ENCODE measurements at places on chromosomes 3 and 15.

DNA sequence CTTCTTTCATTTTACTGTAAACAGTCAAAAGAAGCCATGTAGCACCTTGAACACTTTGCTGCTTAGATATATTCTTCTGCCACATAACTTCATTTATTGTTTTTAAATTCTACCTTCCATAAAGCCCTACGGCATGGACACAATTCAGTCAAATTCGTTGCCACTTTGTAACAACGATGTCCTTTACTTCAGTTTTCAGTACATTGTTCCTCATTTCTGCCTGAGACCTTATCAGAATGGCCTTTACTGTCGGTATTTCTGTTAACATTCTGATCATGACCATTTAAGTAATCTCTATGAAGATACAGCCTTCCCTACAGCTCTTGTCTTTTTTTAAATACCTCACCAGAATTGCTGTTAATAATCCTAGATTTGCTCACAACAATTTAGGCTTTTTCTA is 466.9 kb downstream of the NAALADL2 start:
- DNase-seq: no peak

- no peak for DNase-seq
Measured at GRCh38 chr15:68464448-68465090, 32.6 kb upstream of the ITGA11 start.

GRCh38 chr3:28950614-28951013 is 330.3 kb upstream of the RBMS3 start:
- DNase-seq: no peak

DNA sequence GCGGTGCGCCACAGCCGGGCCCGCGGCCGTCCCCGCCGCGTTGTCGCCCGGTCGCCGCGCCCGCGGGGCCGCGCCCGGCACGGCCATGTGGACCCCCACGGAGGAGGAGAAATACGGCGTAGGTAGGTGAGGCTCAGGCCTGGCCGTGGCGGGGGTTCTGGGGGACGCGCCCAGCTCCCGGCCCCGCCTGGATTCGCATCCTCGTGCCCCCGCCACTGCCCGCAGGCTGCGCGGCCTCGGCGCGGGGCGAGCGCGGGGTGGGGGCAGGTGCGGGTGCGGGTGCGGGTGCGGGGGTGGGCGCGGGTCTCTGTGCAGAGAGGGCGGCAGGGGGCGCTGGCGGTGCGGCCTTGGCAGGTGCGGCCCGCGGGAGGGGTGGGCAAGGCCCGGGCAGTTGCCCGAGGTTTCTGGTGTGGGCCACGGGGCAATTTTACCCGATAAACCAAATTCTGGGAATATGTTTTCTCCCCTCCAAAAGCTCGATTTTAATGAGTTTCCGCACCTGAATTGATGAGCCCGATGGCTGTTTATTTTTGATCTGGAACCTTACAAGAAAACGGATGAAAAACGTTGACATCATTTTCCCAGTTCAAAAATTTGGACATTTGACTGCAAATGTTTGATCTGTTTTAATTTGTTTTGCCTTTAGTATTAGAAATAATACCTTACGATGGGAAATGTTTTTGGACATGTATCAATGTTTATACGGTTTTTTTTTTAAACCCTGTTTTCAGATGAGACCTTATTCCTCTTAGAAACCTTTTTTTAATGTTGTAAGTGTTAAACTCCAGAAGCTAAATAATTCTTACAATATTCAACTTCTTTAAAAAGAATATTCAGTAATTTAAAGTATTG is 678 bp downstream of the DOCK3 start:
- peak; percentile 17 for DNase-seq

DNA sequence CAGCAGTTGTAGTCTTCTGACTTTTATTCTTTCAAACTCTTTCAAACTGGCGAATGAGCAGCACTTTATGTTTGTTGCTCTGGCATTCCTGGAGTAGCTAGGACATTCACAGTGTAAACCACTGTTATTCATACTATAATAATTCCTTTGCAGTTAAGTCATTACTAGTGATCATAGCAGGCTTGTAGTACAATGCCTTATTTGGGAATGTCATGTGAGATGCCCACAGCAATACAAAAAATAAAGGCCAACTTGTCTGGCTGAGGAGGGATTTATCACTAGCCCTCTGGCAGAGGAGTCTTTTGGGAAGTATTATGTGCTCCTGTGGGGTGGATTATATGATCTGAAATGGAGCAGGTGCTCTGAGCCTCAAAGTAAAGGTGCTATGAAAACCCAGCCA is 197.2 kb downstream of the VGLL3 start:
- DNase-seq: no peak

DNA sequence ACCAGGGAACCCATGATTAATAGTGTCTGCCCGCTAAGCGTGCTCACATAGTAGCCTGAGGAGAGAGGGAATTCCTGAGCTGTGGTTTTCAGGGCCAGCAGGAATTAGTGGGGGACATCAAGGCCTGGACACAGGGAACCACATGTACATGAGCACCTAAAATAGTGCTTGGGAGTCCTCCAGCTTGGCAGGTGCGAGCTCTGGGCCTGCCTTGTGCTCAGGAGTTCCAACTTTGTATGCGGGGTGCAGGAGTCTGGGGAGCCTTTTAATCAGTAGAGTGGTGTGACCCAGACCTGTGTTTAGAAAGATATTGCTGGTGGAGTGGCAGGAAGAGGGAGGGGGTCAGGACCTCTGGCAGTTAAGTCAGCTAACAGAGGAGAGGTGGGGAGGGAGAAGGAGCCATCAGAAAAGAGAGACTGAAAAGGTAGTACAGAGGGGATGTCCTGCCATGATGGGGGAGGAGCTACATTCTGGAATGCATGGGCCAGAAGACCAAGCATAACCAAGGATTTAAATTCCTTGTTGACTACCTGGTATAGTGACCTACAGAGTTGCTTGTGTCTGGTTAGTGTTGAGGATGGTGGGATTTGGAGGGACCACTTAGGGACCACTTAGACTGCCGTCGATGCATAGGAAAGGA is 1.9 kb downstream of the DAG1 start:
- no peak for DNase-seq

- DNase-seq: no peak
Measured at GRCh38 chr3:16515885-16516420, 2.5 kb upstream of the RFTN1 start.

DNA sequence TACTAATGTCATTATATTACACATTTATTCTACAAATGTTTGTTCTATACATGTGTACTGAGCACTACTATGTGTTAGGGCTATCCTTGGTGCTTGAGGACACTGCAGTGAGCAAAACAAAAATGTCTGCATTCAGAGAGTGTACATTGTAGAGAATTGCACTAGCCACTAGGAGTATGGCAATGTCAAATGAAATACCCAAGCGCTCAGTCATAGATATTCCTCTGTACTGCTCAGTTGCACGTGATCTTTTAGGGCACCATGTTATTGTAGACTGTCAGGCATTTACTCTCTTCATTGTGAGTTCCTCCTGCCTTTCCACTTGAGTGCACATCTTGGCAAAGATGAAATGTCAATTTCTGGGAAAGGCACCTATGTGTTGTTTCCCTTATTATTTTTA is 36.8 kb downstream of the FNDC3B start:
- no peak for DNase-seq

GRCh38 chr3:115245899-115246298 is 98.8 kb upstream of the ZBTB20 start:
- DNase-seq: no peak

DNA sequence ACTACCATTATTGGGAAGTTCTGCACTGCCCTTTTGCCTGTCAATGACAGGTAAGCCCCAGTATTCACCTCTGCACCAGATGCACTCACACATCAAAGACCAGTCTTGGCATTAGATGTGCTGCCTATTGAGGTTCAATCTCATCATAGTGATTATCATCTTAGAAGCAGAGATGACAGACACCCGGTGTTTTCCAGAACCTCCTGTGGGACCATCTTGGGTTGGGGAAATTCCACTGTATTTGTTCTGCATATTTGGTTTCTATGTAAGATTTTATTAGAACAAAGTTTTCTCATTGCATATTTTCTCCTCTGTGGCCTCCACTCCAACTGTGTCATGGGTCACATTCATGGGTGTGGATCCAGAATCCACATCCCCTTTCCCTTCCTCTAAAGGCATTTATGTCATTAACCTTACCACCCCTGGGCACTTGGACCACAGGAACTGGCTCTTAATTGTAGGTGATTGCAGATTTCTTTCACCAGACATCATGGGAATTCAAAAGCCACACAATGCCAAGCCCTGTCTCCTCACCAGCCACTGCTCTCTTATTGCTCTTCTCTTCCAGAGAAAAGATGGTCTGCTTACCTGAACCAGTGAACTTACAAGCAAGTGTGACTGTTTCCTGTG is 31.2 kb downstream of the PLA1A start:
- no peak for DNase-seq

- no peak for DNase-seq
Measured at GRCh38 chr3:156627946-156628569, 46.3 kb upstream of the TIPARP start.

DNA sequence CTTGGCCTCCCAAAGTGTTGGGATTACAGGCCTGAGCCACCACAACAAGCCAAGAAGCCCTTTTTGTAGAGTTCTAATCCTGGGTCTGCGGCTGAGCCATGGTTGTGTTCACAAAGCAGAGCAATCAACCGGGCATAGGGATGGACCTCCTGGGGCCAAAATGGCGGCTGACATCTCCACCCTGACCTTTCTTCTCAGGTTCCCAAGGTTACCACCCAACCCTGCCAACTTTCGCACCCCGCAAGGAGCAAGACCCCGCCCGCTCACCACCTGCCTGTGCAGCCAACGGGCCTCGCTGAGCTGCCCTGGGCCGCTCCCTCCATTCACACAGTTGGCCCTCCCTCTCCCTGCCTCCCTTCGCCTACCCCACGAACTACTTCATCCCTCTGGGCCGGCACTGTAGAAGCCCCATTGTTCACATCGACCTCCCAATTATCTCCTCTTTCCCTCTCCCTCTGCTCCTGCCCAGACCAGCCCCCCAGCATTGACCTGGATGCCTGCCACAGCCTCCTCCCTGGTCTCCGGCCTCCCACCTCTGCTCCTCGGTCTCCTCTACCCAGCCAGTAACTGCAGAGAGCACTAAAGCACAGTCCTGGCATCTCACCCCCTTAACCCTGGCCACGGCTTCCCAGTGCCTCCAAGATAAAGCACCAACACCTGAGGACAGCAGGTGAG is 62.0 kb upstream of the TFRC start:
- no peak for DNase-seq

DNA sequence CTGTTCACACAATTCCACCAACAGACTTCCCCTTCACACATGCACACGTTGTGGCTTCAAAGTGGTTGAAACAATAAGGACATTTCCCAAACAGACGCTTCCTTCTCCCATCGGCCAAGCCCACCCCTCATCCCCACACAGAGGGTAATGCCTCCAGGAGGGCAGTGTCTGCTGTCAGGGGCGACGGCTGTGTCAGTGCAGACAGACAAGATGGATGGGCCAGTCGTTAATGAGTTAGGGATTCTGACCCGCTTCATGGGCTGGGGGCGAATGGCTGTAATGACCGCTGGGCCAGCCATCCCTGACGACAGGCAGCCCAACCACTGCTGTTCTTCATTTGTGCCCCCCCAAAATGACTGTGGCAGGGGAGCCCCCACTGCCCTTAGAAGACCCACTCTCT is 20.2 kb upstream of the SKIC8 start:
- no peak for DNase-seq

DNA sequence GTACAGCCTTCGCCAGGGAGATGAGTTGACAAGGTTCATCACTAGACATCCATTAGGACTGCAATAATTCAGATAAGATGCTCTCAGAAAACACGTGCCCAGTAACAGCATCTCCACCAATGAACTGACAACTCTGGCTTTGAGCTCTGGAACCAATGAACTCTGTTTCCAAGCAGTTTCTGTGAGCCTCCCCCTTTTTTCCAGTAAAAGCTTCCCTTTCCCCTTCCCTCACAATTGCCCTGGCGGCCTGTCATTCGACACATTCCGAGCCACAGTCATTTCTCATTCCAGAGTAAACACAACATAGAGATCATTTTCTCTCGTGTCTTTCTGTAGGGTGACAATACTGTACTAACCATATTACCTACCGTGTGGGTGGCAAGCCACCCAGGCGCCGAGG is 3.6 kb downstream of the PLA2G4D start:
- DNase-seq: no peak

DNA sequence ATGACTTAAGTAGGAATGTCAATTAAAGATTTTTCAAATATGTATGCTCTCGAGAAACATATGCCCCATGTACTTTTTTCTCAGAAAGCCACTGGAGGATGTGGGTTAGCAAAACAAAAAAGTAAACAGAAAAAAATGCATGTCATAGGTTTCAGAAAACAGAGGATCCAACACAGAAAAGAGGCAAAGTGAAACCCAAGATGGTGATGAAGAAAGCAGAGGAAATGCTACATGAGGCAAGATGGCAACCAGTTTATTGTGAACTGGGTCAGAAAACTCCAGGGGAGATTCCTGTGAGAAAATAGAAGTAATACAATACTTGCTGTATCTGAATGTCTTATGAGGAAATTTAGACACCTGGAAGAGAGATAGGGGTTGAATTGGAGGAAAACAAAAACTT is 30.8 kb upstream of the EOMES start:
- DNase-seq: no peak

- no peak for DNase-seq
Measured at GRCh38 chr3:160667452-160667851, 9.5 kb upstream of the ARL14 start.

DNA sequence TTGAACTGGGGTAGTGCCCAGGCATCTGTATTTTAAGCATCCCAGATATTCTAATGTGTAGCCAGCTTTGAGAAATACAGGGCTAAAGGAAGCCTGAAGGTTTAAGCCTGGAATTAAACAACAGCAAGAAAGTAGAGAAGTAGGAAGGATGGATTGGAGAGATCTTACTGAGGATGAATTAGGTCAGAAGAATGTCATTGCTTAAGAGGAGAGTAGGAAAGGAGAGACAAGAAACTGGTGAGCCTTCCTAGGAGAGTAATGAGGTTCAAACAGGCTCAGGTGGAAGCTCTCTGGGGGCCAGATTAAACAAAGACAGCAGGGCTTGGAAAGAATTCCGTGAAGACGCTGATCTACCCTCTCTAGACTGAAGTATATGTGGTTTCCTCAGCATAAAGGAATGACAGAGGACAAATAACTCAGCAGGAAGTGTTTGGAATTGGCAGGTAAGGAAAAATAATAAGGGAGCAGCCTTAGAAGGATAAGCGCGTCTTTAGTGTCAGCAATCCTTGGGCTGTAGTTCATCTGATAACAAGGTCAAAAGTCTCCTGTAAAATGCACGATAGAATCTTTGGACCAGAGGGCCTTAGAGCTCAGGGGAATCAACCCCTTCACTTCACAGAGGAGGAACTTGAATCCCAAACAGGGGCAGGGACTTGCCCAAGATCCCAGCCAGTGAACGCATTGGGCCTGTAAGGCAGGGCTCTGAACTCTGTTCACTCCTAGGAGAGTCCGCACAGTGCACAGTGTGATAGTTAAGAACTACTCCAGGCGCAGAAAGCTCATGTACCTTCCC is 90.9 kb downstream of the TP63 start:
- DNase-seq: no peak

DNA sequence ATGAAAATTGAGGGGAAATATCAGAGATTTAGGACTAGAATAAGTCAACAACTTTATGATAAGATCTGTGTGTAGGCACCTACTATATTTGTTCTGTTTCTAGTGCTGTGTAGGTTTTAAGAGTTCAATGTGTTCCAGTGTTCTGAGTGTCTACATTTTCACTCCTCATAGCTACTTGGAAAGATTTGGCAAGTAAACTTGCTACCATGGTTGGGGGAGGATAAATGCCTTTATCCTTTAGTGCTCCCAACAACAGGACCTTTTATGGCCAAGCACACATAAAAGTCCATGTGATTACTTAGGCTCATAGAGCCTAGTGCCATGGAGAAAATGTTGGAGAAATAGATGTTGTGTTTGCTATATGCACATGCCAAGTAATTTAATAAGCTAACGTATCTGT is 64.0 kb downstream of the LYSMD4 start:
- DNase-seq: no peak
